T-helper 9 cell (primary cell): ENCODE measurements at places on chromosomes 3 and 15.

DNA sequence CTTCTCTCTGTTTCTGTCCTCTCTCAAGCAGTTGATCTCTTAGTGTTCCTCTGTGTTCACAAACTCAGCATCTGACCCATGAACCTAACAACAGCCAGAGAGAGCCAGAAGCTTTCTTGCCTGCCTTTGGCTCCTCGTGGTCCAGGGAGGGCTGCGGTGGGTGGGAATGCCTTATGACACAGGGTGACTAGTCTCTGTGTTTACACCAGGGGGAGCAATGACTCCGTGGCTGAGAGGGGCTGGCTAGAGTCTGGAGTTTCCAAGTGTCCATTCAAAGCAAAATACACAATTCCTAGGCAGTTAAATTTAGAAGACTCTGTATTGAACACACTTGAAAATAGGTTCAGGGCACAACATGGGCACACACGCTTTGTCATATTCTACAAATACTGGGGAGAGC, 370.0 kb upstream of the FRG2C start:
- no peak for DNase-seq

- DNase-seq = no peak
Observed at GRCh38 chr3:116186049-116186448, 259.2 kb downstream of the LSAMP start.

GRCh38 chr3:143551761-143552160, 296.5 kb downstream of the SLC9A9 start:
- no peak for DNase-seq

- DNase-seq = no peak
Observed at GRCh38 chr3:105145511-105145910, 221.2 kb upstream of the ALCAM start.

DNA sequence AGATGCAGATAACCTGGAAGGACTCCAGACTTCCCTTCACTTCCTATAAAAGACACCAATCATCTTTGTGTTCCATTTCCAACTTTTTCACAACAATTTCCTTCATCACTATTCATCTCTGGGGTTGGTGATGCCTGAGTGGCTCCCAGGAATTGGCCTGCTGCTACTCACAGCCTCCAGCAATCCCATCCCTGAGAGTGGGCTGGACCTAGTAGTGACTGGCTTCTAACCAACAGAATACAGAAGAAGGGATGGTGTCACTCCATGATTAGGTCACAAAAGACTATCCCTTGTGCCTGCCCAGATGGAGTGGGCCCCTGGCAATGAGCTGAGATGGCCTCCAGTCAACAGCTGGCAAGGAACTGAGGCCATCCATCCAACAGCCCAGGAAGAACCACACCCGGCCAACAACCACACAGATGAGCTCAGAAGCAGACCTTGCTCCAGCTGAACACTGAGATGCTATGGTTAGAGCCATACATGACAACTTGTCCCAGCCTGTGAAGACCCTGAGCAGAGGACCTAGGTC, 20.9 kb downstream of the OCA2 start:
- DNase-seq = no peak

DNA sequence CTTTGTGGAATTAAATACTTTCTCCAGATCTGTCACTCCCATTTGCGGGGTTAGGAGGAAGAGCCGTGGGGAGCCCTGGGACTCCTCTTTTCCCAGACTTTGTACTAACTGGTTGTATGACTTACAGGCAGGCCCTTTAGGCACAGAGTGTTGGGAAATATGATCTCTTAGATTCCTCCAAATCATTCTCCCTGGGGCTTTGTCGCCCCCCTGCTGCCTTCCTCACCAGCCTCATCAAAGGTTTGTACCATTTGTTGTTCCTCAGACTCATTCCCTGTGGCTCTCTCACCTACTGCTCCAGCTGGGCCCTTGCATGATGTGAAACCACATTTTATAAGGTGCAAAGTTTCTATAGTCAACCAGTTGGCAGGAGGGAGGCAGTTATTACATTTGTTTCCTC, 56.4 kb downstream of the CRYGS start:
- no peak for DNase-seq

- DNase-seq = no peak
Observed at GRCh38 chr3:53350652-53351051, 3.3 kb upstream of the DCP1A start.

DNA sequence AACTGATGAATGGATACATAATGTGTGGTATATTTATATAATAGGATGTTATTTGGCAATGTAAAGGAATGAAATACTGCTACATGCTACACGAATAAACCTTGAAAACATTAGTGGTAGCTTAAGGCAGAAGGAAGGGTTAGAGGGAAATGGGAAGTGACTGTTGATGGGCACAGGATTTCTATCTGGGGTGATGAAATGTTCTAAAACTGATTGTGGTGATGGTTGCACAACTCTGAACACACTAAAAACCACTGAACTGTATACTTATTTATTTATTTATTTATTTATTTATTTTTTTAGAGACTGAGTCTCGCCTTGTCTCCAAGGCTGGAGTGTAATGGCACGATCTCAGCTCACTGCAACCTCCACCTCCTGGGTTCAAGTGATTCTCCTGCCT, 24.8 kb upstream of the SHISA5 start:
- DNase-seq = no peak

GRCh38 chr3:36227980-36228379, 152.3 kb upstream of the STAC start:
- DNase-seq = no peak

DNA sequence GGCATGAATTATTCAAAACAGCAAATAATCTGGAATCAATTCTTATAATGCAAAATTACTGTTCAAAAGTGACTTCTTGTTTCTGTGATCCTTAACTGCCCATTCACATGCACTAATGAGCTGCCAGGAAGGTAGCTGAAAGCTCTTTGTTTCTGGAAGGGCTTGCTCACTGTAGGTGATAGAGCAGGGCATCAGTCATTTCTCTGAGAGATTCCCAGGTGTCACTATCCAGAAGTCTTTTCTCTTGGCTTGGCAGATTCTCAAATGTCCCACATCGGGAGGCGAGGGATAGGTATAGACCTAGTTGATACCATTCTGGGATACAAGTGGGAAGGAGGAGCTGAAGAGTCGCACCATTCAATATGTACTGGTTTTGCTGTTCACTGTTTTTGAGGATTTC, 35.0 kb downstream of the C3orf85 start:
- no peak for DNase-seq

DNA sequence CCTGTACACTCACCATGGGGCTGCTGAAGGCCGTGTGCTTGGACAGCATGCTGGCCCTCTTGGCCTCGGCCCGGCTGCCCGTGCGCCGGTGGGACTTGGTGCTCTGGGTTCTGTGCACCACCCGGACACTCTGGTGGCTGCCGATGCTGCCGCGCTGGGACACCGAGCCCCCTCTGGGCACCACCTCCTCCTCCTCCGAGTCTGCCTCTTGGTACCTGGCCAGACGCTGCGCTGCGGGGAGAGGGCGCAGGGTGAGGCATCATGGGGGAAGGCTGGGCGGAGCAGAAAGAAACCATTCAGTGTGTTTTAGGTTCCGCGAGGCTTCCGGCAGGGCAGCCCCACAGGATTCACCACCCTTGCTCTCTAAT, 145.0 kb downstream of the ATP10A start:
- DNase-seq = no peak

DNA sequence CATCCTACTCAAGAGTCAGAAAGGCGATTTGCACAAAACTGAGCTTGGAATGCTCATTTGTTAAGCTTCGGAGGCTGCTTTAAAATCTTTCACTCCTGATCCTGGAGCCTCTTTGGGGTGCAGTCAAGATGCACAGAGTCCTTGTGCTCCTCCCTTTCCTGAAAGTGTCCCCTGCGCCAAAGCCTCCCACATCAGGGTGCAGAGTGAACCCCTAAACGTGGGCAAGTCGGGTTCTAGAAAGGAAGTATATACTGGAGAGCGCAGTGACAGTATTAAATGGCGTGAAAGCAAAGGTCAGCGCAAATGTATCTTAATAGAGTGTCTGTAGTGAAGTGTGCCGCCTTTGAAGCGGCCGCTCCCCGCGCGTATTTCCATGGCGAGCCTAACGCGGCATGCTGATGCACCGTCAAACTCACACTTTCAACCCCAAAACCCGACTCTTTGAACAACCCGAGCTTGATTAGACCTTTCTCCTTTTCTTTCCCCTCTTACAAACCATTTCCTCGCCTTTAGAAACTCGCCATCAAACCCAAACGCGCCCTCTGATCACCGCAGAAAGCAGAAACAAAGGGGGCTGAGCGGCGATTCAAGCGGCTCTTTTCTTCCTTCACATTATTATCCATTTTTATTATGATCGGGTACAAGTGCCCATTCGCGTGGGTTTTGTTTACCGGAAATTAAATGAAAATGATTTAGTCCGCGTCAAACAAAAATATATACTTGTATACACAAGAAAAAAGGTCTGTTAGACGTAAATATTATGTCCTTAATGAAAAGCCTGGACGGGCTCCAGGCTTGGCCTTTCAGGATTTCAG, 18.3 kb downstream of the ZIC4 start:
- no peak for DNase-seq

- DNase-seq = no peak
Observed at GRCh38 chr3:55790596-55791350, 303.7 kb upstream of the WNT5A start.

DNA sequence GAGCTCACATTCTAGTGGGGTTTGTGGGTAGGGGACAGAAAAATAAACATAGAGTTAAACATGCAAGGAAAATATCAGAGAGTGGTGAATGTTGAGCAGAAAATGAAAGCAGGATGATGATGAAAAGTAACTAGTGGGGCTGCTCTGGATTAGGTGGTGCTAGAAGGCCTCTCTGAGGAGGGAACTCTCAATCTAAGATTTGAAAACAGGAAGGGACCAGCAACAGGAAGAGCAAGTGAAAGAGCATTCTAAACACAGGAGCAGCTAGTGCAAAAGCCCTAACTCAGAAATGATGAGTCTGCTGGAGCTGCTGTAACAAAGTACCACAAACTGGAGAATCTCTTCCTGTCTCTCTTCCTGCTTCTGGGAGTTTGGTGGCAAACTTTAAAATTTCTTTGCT, 468.6 kb upstream of the AGTR1 start:
- DNase-seq = no peak

GRCh38 chr3:32340039-32340438, 51.6 kb upstream of the CMTM7 start:
- no peak for DNase-seq

GRCh38 chr3:146605106-146605505, at the start of gene PLSCR5:
PLSCR5 (minus strand) TSS chr3:146605346; CDS start chr3:146605212, 134 bp downstream.
- no peak for DNase-seq

GRCh38 chr15:20353966-20354883, 187.4 kb downstream of the GOLGA6L6 start:
- DNase-seq = no peak

- DNase-seq = no peak
Observed at GRCh38 chr15:88076328-88076727, 180.2 kb downstream of the NTRK3 start.

DNA sequence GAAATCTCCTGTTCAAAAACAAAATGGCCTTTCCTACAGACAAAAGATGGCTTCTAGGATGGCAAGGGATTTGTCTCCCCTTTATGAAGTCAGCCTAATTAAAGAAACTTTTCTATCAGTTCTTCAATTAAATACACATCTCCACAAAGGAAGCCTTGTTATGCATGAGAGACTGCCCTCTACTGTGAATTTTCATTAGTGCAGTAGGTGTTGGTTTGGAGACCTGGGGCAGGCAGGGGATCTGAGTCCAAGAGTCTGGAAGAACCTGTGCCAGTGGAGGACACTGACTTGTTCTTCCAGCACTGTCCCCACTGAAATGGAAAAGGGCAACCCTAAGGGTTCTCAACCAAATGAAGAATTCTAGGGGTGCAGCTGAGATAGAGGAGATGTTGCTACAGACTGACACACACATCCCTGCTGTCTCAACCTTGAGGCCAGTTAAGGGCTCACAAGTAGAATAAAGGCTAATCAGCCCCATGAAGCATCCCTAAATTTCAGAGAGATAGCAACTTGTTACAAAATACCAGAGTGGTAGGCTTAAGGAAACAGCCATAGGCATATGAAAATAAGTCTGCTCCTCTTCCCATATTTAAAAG, 174.0 kb upstream of the PRICKLE2 start:
- no peak for DNase-seq

DNA sequence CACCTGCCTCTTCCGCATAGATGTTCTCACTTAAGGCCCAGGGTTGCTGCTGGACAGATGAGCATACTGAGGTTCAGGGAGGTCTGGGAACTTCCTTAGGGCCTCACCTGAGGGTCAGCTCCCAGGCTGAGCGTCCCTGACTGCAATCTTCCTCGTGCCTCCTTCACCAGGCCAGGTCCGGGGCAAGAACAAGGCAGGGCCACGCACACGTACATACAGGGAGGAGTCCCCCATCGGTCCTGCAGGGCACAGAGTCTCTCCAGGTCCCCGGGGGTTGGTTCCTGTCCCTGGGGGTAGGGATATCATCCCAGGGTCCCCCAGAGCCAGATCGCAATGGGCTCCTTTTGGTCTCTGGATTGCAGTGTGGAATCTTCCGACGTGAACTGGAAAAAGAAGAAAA, 130.1 kb downstream of the LRRK1 start:
- DNase-seq = no peak

DNA sequence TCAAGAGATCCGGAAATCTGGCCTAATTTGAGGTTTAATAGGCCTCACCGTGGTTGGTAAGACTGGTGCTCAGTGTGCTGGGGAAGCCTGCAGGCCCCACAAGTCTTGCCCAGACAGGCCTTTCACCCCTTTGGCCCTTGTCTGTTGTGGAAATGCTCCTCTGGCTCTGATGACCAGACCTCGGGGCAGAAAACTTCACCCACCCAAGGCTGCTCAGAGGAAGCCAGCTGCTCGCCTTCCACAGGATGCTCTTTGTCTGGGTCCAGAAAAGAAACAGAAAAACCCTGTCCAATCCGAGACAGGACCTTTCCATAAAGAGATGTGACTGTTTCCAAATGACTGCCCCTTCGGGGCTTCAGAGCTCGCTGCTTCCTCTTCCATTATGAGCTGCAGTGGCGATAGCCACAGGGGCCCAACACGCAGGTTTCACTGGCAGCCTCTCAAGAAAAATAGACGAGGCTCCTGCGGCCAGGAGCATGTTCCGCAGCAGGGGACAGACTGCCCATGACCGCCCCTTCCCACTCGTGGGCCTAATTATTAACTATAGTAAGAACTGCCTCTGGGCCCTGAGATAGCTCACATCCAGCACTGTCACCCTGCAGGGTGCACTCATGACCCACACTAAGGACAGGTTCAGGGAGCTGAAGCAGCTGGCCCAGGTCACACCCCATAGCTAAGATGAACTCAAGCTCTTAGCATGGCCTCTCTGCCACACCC, 6.8 kb upstream of the SNX22 start:
- DNase-seq = no peak

DNA sequence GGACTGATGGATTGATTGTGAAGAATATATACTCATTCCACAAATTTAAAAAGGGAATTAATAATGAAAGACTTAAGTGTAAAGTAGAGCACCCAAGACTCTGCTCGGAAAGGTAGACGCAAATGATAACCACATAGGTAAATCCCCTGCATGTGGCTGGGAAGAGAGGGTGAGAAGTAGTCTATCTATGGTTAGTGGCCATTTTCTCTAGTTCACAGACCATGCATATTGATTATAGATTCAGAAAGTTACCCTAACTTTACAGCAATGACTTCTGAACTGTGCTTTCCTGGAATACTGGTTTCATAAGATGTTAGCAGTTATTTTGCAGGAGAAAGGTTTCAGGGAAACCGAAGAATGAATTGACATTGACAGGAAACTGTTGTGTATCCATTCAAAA, 51.7 kb downstream of the CASR start:
- DNase-seq = no peak
